Fibroblast of skin of right biceps (primary cell): ENCODE measurements at places on chromosomes 13 and 19.

DNA sequence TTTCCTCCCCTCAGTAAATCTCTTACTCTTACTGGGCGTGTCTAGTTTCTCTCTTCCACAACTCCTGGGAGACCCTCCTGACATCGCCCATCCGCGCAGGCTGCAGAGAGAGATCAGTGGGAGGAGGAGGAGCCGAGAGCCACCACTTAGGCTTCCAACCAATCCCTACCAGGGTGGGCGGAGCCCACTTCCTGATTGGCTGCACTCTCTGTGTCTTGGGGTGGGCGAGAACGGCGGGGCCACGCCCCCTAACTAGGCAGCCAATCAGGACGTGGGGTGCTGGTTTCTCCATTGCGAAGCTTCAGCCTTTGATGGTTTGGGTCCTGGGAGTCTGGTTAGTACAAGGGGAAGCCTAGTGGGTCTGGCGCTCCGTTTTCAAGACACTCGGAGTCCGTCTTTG is at the start of gene PMIS2:
TSS of gene PMIS2 (plus strand) at position 326 of the 400 bp plus-strand sequence. CDS start 87 bp downstream, outside the sequence.
- peak; percentile 7 for DNase-seq

GRCh38 chr13:37446503-37446902 is 152.1 kb downstream of the POSTN start:
- DNase-seq: peak; percentile 98

- peak; percentile 54 for DNase-seq
These were observed 241.9 kb downstream of the UQCRFS1 start for GRCh38 chr19:28971049-28971448.

GRCh38 chr19:40524133-40524549 is 52.5 kb upstream of the SHKBP1 start:
- no peak for DNase-seq

GRCh38 chr19:29836409-29836825 is 24.6 kb downstream of the CCNE1 start:
- DNase-seq: no peak

DNA sequence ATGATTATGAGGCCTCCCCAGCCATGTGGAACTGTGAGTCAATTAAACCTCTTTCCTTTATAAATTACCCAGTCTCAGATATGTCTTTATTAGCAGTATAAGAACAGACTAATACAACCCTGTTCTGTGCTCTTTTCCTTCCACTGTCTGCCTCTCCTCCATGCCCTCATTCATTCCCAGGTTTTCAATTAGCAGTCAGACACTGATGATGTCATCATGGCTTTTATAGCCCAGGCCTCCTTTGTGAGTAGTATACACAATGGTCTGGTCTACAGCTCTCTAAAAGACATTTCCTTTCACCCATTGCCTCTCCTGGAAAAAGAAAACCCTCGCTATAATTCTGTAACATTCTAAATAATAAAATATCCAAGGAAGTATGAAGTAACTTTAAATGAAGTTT is 25.5 kb downstream of the FGF14 start:
- DNase-seq: no peak

DNA sequence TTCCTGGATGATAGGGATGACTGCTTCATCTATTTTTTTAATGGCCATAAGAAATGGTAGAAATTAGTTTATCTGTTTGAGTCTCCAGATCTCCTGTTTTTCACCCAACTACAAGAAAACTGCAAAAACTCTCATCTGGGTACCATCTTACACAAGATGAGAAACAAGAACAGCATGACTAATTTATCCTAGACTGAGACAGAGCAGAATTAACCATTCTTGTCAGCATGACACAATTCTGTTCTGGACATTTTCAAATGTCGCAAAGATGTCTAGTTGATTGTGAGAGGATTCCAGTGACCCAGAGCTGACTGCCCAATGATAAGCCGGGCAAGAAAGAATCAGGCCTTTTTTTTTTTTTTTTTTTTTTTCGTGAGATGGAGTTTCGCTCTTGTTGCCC is 12.8 kb downstream of the ZNF43 start:
- no peak for DNase-seq

GRCh38 chr19:38385804-38386257 is 2.0 kb downstream of the GGN start:
- DNase-seq: no peak

- DNase-seq: peak; percentile 53
These were observed 2.3 kb upstream of the STRN4 start for GRCh38 chr19:46748325-46749109.

GRCh38 chr19:35063940-35064818 is 22.7 kb downstream of the HPN start:
- peak; percentile 60 for DNase-seq

DNA sequence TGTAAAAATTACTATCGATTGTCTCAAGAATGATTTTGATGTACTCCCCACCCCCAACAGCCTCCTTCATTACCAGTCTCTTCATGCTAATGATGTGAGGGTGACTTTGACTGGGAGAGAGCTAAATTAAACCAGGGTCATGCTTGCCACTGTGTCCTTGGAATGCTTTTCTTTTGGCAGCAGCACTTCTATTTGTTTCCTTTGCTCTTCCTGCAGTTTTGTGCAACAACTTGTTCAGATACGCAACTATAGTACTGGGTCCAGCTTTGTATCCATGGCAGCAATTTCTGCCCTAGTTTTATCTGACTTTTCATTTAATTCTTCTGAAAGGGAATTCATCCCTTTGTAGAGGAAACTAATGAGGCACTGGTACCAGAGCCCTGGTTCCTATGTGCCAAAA is 2792.1 kb downstream of the PCDH9 start:
- DNase-seq: no peak

DNA sequence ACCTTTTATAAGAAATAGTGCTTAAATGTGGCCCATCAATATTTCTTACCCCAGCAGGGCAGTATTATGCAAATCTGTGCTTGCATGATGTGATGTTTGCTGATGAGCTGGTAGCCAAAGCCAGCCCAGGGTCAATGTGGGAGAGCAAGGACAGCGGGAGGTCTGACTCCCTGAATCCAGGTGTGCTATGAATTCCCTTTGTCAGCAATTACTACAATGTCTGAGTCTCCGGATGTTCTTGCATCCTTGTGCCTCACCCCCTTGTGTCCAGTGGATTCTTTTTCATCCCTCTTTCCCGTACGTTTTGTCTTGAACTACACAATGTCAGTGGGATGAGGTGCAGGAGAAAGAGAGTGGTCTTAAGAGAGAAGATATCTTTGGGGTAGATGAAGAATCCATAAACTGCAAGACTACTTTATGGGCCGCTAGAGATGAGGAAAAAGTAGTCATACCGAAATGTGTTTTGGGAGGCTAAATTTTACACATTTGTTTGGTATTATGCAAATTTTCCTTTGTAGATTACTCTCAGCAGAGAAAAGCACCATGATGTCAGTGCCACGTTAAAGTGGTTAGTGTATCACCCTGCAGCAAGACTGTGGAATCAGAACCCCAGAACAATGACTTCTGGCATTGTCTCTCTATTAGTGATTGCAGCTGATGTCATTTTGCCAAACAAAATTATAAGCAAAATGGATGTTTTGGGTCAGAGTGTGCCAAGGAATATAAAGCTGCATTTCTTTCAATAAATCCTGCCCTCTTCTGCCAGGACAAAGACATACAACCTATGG is 53.5 kb upstream of the TSHZ3 start:
- no peak for DNase-seq

- peak; percentile 70 for DNase-seq
These were observed 454 bp downstream of the BLVRB start for GRCh38 chr19:40465025-40465556.

DNA sequence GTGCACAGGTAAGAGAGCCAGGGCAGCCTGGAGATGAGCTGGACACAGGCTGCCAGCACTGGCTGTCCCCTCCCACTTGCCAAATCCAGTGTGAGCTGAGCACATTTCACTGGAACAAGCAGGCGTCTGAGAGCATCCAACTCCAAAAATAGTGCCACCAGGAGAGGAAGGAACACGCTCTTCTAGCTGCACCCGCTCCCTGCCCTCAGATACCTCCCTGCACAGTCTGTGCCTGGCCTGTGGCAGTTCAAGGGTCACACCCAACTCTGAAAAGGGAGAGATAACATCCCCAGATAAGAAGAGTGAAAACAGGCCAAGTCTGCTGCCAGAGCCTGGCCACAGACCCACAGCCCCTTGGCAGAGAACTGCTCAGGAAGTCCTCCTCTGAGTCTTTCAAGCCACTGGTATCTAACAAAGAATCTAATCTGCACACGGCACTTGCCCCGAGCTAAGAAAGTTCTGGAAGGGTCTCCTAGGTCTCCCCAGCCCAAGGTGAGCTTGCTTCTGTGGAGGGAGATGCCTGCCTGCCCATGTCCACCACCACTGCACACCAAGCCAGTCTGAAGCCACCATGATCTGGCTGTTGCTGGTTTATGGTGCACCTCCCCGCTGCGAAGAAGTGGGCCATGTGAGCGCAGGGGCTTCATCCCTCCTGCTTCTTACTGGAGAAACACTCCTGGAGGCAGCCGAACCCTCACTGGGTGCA is 14.7 kb downstream of the ELL start:
- DNase-seq: no peak

GRCh38 chr19:41223431-41224234 is 4.6 kb downstream of the AXL start:
- DNase-seq: peak; percentile 97

DNA sequence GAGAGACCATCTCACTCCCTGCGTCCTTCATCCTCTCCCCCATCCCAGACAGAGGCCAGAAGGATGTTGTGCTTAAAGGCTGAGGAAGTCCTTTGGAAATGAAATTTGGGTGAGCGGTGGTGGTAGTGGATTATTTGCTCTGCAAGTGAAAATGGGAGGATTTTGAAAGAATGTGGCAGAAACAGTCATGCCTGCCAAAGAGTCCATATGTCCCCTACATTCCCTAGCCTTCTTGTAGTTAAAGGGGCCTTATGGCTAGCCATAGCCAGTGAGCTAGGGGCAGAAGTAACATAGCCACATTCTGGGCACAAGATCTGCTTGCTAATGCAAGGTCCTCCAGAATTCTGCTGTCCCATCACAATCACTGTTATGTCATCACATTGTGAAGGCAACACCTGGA is 360.2 kb upstream of the TSHZ3 start:
- no peak for DNase-seq

DNA sequence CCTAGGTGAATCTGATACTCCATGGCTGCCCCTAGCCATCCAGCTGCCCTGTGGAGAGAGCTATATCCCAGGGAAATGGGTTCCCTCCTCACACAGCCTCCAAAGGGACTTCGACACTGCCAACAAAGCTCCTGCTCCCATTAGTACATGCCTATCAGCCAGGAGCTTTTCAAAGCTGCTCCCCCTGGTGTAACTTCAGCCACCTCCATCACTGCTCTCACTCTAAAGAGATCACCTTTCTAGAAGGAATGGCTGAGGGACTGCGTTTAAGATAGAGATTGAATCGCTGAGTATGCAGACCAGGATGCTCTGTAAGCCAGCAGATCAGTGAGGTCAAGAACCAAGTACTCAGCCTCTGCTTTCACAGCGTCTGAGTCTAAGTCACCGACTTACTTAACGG is 213.7 kb downstream of the NALCN start:
- DNase-seq: no peak

DNA sequence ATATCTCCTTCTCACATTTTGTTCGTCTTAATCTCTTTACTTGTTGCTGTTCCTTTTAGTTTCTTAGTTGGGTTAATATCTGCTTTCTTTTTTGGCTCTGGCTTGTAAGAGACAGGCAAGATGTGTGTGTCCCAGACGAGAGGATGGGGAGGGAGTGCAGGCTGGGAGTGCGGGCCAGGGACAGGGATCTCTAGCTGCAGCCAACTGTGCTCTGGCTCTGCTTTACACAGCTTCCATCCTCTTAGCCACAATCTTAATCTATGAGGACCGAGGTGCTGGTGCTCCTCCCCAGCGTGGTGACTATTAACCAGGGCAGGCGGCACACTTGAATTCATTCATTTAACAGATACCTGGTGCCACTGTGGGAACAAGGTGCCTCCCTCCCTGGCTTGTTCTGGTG is 70.9 kb upstream of the WASF3 start:
- no peak for DNase-seq

GRCh38 chr19:4997297-4997696 is 28.4 kb downstream of the KDM4B start:
- DNase-seq: no peak

GRCh38 chr19:44757735-44758505 is 9.4 kb downstream of the BCL3 start:
- DNase-seq: peak; percentile 68

DNA sequence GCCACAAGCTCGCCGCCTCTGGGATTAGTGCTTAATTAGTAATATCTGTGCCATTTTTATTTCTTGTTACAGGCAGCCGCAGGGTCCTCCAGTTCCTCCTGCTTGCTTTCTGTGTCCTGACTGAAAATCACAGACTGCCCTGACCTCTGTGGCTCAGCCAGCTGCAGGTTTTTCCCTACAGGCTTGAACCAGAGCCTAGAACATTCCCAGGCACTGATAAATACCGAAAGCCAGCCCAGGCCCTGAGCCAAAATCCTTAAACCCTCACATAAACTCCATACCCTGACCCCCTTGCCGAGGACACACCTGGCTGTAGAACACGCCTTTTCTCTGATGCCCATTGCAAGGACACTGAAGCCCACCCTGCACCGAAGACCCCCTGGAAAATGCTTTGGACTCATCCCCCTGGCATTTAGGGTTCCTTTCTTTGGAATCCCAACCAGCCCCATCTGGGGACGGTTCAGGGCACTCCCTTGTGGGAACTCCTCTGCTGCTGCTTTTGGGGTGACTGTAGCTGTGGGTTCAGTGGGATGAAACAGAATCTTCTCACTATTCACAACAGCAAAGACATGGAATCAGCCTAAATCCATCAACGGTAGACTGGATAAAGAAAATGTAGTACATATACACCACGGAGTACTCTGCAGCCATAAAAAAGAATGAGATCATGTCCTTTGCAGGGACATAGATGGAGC is 15.5 kb downstream of the DPP9 start:
- DNase-seq: no peak

GRCh38 chr13:106736941-106737340 is 169.0 kb upstream of the ARGLU1 start:
- no peak for DNase-seq

DNA sequence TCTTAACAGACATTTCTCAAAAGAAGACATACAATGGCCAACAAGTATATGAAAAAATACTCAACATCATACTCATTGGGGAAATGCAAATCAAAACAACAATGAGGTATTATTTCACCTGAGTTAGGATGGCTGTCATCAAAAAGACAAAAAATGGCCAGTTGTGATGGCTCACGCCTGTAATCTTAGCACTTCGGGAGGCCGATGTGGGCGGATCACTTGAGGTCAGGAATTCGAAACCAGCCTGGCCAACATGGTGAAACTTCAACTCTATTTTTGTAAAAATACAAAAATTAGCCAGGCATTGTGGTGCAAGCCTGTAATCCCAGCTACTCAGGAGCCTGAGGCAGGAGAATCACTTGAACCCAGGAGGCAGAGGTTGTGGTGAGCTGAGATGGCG is 22.0 kb downstream of the CEACAM16 start:
- no peak for DNase-seq

- peak; percentile 17 for DNase-seq
These were observed 4.0 kb upstream of the IGFL1 start for GRCh38 chr19:46225558-46226004.

GRCh38 chr19:2111886-2112285 is 15.2 kb downstream of the IZUMO4 start:
- DNase-seq: no peak

DNA sequence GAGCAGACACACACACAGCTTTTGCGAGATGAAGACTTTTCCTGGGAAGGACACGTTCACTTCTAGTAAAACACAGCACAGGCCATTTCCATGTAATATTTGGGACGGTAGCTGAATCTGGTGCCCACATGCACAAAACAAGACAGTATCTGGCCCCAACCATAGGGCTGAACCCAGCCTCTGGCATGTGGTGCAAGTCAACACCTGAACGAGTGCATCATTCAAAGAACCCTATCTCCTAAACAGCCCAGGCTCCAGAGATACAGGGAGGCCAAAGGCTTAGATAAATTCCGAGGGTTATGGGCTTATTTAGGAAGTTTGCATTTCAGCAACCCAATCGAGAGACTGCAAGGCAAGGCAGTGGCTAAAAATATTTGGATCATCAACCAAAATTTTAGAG is 2.7 kb upstream of the TFDP1 start:
- no peak for DNase-seq
